ENCODE measurements at places on chromosomes 7 and 10.

DNA sequence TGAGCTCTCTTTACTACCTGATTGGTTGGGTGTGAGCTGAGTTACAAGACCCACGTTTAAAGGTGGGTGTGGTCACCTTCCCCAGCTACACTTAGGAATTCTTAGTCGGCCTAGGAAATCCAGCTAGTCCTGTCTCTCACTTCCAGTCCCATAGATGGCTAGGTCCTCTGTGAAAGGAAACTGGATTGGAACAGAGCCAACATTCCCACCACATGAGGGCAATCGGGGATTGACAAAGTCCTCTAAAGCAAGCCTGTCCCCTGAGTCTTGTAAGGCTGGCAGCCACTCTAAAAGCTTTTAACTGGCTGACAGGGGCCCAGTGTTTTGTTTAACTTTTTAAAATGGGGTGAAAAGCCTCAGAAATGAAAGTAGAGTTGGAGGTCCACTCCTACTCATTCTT lies 15.1 kb upstream of the CROT start:
- DNase-seq = no peak

GRCh38 chr10:115883372-115883771 lies 389.6 kb downstream of the GFRA1 start:
- DNase-seq = no peak

- DNase-seq = no peak
These were observed 7.4 kb downstream of the ZNF488 start for GRCh38 chr10:47376522-47377220.

DNA sequence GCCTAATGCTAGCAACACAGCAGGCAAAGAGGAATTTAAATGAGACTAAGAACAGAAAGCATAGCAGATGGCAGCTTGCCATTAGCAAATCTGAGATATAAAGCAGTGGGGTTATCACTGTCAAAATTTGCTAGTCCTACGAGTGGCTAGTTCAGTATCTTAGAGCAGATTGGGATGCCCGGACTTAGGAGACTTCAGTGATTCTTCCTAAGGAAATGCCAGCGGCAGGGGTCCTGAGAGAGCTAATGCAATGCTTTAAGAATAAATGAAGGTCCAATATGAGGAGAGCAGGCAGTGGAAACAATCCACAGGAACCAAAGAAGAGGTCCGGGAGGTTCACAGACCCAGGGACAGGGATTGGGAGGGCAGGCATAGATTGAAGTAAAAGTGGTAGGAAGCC lies 169.3 kb upstream of the NPSR1 start:
- DNase-seq = no peak

DNA sequence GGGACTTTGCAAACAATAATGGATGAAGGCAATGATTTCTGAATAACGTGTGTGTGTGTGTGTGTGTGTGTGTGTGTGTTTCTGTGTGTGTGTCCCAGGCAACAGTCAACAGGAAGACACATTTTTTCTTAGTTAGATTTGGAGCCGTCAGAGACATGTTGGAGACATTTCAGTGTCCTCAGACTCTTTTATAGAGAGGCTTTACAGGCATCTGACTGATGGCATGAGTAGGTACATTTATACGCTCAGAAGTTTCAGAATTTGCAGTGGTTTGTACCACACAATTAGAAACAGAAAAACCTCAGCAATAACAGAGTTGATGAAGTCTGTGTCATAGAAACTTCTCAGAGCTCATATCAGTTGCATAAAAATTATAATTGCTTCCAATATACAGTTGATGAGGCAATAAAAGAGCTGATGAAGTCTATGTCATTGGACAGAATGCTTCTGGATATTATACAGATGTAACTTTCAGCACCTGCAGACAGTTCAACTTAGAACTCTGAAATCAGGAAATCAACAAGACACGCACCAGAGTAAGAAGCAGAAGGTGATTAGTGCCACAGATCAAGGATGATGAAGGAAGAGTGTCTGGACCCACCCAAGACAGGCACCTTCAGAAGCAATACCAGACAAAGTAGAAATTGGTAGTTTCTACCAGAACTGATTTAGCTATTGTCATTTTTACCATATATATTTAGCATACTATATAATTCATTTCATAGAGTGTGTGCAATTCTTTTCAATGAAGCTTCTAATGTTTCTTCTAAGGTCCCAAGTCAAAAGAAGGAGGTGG lies 104.5 kb upstream of the LYZL1 start:
- no peak for DNase-seq

DNA sequence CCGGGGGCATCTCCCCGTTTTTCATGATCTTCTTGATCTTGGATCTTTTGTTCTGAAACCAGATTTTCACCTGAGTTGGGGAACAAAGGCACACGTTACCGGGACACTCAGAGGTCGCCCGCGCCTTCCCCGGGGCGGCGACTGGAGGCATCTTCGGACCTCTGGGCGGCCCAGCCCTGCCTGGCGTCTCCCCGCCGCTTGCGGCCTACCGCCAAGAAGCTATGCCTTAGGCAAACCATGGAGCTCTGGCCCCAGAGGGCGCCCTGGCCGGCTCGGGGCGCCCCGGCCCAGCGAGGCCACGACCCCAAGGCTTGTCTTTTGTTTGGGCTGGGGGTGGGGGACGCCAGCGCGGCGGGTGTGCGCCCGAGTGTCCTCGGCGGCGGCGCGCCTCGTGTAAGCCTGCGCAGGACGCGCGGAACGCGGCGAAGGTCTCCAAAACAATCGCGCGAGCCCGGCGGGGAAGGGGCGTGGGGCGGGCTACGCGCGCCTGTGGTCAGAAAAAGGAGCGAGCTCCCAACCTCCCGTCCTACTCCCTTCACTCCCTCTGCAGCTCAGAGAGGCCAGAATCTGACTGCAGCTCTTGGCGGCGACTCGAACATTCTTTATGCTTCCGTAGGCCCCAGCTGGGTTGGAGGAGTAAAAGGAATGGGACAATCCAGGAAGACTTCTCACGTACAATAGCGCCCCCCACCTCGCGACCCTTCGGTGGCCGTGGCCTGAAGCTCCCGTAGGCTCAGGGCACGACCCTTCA lies 3.5 kb downstream of the DLX5 start:
- DNase-seq = no peak

GRCh38 chr10:70513848-70514309 lies 35.3 kb downstream of the PALD1 start:
- DNase-seq = no peak

DNA sequence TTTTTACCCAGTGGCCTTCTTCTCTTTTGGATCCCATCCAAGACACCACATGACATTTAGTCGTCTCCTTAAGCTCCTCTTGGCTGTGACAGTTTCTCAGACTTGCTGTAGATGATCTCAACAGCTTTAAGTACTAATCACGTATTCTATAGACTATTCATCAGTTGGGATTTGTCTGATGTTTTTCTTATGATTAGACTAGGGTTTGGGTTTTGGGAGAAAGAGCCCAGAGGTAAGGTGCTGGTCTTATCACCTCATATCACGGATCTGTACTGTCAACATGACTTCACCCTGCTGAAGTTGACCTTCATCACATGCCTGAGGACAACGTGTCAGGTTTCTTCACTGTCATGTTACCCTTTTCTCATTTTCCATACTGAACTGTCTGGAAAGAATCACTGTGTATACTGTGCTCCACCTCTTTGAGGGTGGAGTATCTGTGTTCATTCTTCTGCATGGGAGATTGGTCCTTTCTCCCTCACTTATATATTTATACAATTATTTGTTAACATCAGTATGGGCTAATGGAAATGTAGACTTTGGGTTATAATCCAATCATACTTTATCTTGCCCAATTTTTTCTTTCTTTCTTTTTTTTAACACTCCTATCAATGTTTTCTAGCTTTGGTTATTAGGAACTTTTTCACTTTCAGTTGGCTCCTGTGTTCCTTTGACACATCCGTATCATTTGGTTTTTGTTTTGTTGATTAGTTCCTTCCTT lies 6.4 kb upstream of the HKDC1 start:
- no peak for DNase-seq

GRCh38 chr10:43214956-43215561 lies 51.8 kb downstream of the RASGEF1A start:
- DNase-seq = no peak

DNA sequence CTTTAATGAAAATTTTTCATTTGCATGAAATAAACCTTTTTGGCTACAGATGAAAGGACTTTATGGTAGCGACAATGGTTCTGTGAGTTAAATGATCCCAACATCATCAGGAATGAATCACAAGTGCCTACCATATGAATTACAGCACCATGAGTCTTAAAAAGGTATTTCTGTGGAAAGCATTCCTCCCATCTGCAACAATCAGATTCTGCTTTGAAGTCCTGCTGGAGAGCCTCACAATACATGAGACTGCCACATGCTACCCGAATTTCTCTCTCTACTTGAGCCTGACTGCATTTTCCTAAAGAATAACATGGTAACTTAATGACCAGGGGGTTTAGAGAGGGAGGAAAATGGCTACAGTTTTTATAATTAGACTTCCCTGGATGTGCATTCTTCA lies 190.3 kb downstream of the TWIST1 start:
- DNase-seq = no peak

DNA sequence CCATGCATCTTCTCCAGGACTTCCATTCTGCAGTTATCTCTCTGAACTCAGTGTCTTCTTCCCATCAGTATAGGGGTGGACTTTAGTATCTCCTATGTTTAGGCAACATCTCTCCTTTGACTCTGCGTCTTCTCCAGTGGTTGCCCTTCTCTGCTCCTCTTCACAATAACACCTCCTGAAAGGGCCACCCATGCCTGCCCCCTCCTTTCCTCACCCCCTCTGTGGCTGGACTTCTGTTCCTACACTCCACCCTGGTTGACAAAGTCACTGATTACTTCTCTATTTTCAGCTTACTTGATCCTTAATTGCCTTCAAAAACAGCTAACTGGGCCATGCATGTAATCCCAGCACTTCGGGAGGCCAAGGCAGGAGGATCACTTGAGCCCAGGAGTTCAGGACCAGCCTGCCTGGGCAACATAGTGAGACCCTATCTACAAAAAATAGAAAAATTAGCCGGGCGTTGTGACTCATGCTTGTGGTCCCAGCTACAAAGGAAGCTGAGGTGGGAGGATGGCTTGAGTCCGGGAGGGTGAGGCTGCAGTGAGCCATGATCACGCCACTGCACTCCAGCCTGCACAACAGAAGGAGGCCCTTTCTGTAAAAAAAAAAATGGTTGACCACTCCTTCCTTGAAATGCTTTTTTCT lies 13.7 kb downstream of the SRGN start:
- DNase-seq = peak; percentile 59

GRCh38 chr10:28363376-28363775 lies 60.5 kb upstream of the MPP7 start:
- no peak for DNase-seq

GRCh38 chr7:118572604-118573003 lies 348.1 kb downstream of the ANKRD7 start:
- DNase-seq = no peak

DNA sequence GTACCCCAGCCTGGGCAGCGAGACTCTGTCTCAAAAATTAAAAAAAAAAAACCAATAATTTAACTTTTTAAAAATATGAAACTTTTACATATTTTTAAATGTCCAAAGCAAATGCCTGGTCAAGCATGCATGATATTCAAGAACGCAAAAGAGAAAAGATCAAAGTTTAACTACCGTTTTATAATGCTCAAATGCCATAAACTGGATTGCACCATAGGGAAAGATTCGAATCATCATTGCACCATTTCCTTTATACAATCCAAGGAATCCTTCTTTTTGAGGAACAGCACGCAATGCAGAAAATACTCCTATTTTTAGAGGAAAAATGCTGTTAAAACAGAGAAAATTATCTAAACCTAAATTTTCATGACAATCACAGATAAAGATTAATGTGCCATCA lies 20.9 kb downstream of the SLC25A16 start:
- DNase-seq = no peak

GRCh38 chr7:123675181-123675473 lies 19.5 kb downstream of the LMOD2 start:
- DNase-seq = no peak

DNA sequence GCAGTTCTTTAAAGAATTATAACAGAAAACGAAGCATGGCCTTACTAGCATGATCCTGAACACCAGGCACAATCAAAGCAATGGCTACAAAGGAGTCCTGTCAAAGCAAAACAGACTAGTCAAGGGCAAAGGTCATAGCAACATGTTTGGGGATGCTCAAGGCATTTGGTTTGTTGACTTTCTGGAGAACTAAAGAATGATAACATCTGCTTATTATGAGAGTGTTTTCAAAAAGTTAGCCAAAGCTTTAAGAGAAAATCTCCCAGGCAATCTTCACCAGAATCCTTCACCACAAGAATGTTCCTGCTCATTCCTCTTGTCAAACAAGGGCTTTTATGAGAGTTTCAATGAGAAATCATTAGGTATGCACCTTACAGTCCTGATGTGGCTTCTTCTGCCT lies 95.1 kb upstream of the CPXM2 start:
- no peak for DNase-seq

DNA sequence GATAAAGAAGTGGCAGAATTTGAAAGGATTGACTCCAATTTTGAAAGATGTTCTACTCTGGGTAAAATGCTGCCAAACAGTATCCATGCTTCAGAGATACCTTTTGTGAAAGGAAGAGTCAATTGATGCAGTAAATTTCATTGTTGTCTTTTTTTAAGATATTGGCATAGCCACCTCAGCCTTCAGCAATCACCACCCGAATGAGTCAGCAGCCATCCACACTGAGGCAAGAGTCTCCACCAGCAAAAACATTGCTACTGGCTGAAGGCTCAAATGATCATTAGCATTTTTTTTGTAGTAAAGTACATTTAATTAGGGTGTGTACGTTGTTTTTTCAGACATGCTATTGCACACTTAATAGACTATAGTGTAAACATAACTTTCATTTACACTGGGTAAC lies 31.7 kb upstream of the CYP26C1 start:
- peak; percentile 16 for DNase-seq

- DNase-seq = no peak
These were observed 25.4 kb downstream of the TBATA start for GRCh38 chr10:70759781-70760180.

GRCh38 chr7:102028206-102028826 lies 210.9 kb downstream of the CUX1 start:
- DNase-seq = no peak

- DNase-seq = no peak
These were observed 22.4 kb downstream of the REEP3 start for GRCh38 chr10:63543576-63543962.

- DNase-seq = no peak
These were observed 45.8 kb upstream of the CARD11 start for GRCh38 chr7:3089493-3089892.
